ENCODE measurements at places on chromosomes 4 and X.

- no peak for DNase-seq
These were observed at the start of gene CCSER1 for GRCh38 chr4:90127223-90127705. TSS of gene CCSER1 (plus strand) at chr4:90127394.

GRCh38 chr4:57158221-57158620 lies 48.0 kb upstream of the IGFBP7 start:
- DNase-seq, result no peak

GRCh38 chr4:173237152-173237551 lies 68.5 kb downstream of the GALNT7 start:
- no peak for DNase-seq

- DNase-seq, result no peak
These were observed 346.9 kb downstream of the BCOR start for GRCh38 chrX:39750848-39751247.

DNA sequence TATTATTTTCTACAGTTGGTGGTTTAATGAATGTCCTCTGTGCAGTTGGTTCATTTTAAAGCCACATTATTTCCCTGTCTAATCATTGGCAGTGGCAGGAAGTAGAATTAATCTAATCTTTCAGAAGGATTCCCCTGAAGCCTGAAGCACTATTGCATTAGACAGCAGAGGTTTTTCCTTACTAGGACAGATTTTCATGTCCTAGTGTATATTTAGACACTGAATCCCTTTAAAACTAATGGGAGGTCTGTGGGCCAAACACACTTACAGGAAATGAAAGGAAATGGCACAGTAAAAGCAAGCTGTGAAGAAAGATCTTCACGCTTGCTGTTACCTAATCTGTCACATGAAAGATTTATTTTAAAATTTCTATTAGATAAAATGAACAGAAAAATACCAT lies 165.2 kb downstream of the SLC39A8 start:
- no peak for DNase-seq

DNA sequence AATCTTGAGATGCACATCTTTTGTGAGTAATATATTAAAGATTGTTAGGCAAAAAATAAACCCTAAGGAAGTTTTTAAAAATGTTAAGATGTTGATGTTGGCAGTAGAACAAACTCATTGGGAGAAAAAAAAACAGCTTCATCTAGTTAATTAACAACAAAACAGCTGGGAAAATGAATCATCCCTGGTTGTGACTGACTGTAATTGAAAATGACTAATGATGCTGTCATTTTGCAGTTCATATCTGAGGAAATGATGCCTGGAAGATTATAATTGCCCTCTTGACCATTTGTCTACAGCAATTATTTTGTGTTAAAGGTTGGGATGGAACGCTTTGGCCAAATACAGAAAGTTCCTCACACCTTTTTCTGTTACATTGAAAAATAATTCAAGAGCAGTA lies 760.4 kb upstream of the FTHL17 start:
- DNase-seq, result no peak

- peak; percentile 59 for DNase-seq
These were observed 27.0 kb downstream of the EIF2S3 start for GRCh38 chrX:24081661-24082154.

GRCh38 chr4:184384810-184385557 lies 89.4 kb downstream of the IRF2 start:
- DNase-seq, result no peak

DNA sequence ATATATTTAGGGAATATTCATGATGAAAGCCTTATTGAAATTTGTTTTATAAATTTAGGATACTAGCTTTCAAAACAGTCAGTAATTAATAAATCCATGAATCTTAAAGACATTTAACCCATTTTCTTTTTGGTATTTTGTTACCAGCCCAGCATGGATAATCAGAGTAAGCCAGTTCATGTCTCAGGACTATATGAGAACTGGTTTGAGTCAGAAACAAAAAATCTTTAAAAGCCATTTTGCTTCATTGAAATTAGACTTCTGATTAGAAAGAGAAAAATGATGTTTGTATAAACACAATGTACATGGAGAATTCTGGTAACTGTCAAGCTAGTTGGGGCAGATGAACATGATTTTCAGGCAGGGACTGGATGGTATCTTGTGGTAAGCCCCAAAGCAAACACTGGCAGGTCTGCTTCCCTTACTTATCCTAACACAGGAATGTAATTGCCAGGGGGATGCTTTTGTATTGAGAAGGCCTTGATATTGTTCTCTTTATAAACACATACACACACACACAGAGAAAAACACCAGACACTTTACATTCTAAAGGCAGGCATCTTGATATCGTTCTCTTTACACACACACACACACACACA lies 9.4 kb downstream of the ARHGAP10 start:
- no peak for DNase-seq

DNA sequence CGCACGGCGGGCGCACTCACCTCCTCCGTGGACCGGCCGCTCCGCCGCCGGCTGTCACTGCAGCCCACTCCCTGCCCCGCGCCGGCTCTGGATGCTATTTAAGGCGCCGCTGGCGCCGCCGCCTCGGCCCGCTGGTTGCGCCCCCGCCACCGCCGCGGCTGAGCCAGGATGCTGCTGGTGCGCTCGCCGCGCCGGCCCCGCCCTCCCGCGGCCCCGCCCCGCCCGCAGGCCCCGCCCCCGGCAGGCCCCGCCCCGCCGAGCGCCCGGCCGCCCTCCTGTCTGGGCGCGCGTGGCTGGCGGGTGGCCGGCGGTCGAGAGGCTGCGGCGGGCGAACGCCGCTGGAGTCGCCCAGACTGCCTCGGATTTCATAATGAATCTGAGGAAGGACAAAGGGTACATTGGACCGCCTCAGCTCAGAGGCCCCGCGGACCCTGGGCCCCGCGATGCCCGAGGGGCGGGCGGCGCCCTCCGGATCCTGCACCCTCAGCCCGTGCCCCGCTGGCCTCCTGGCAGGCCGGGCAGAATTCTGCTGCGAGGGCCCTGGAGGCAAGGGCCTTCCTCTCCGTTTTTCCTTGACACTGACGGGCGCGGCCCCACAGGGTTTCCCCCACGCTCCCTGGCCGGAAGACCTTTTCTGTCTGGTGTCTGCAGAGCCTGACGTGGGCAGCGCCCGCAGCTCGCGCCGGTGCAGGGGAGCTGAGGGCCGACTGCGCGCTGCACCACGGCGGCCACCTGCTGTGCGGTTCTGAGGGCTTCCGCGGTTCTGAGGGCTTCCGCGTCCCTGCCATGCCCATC lies at the start of gene ACSL1:
Gene ACSL1 (minus strand): TSS at position 73 of the 795 bp plus-strand sequence. CDS start 22,454 bp downstream, outside the sequence.
- peak; percentile 29 for DNase-seq

DNA sequence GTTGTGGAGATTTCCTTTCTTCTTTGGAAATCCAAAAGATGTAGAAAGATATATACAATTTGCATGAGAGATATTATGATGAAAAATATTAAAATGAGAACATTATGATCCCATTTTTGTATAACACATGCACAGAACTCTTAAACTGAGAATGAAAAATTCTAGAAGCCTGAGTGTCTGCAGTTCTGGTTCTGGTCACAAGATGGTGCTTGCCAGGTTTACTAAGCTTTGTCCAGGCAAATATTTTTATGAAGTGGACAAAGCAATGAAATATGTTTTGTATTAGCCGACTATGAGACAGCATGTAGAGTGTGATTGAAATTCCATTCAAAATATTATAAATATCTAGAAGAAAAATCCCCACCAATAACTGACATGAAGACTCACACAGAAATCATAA lies 2.2 kb downstream of the PWWP3B start:
- no peak for DNase-seq

GRCh38 chr4:125663896-125664767 lies 349.4 kb downstream of the FAT4 start:
- no peak for DNase-seq

DNA sequence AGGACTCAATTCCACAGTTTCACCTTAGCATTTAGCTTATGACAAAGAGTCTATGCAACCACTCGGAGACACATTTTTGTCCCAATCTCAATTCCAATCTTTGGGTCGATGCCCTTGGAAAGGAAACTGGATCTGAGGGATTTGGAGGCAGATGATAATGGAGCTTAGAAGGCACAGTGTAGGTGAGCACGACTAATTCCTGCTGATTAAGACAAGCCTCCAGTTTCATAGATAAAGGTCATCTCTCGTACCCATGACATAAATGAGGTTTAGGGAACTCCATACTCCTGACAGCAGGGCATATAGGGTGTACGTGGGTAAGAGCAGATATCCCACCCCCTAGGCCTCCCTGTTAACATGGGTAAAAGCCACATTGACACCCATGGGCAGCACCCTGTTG lies 24.4 kb upstream of the ZNF718 start:
- DNase-seq, result no peak

GRCh38 chr4:35836596-35836995 lies 407.7 kb downstream of the ARAP2 start:
- no peak for DNase-seq

DNA sequence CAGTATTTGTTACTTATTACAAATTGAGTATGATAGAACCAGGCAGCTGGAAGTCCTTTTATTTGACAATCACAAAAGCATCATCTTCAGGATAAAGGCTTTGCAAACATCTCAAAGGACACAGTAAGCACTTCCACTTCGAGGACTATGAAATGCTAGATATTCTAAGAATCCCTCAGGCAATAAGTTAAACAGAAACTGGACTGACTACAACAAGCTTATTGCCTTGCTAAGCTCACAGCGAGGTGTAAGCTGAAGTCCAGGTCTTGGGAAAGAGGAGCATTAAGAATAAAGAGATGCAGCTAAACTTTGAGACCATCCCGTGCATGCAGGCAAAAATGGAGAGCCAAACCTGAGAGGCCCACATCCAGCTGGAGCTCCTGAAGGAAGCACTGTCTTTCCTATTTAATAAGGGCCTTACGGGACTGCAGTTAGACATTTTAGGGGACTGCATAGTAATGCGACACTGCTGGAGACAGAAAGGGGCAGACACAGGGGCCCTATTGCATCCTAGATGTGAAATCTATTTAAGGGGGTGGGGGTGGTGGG lies 38.7 kb downstream of the DCHS2 start:
- DNase-seq, result no peak

DNA sequence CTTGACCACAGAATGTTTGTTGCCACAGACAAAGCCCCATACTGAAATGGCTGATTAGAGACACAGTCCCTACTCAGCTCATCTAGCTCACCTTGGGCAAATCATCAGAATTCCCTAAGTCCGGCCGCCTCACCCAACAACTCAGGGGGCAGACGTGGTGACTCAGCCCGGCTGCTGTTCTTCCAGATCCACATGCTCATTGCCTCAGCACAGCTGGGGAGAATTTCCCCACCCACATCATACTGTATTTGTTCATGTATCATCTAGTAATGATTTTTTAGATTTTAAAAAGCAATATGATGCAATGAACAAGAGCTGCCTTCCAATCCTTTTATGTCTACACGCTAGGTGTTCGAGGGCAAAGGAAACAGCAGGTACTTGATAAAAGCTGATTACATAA lies 333.8 kb upstream of the TENM3 start:
- DNase-seq, result no peak

GRCh38 chr4:176188654-176189053 lies 6.7 kb downstream of the SPATA4 start:
- no peak for DNase-seq

DNA sequence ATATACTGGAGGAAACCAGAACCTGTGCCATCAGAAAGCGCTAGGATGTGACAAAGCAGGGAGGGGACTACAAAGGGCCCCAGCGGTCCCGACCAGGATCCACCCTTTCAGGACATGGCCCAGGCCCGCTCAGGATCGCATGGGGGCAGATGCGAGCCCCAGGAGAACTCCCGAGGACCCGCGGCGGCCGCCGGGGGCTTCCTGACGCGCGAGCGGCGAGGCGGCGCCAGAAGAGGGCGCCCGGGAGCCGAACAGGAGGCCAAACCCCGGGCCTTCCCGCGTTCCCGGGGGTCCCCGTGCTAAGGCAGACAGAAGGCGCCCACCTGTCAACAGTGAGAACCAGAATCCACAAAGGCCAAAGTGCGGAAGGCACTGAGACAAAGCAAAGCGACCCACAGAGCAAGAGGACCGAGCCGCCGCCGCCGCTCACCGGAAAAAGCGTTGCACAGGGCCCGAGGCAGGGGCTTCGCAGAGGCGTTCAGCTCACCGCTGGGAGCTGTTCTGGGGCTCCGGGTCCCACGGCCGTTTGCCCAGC lies 7.3 kb upstream of the OPN1LW start:
- peak; percentile 41 for DNase-seq

DNA sequence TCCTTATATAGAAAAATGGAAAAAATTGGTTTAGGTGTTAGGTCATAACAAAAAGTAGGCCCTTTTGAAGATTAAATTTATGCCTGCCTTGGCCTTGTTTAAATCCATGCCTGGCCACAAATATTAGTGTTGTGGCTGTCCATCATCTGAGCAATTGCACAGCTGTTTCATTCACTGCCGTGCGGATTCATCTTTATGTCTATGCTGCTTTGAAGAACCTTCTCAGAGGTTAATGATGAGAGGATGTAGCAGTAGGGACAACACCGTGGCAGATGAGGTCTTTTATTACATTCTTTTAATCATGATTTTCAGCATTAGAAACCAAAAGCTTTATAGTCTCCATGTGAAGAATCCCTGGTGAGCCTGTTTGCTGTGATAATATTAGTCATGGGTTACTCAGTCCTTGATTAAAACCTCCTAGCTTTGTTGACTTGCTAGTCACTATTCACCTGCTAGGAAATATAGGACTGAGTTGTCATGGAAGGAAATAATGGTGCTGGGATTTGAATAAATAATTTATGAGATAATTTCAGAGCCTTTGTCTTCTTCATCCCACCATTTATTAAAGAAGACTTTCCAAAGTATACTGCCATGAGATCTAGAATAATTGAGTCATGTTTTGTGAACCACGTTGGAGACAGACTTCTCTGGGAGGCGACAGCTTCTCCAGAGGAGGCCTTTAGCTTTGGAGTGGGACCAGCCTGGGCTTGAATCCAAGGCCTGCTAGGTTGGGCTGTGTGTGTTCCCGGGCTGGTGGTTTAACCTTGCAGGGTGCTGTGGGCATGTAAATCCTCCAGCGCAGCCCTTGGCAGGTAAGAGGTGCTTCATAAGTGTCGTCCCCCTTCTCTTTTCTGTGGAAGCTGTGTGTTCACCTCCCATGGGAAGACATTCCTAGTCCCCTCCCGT lies 53.5 kb downstream of the PTTG2 start:
- no peak for DNase-seq

DNA sequence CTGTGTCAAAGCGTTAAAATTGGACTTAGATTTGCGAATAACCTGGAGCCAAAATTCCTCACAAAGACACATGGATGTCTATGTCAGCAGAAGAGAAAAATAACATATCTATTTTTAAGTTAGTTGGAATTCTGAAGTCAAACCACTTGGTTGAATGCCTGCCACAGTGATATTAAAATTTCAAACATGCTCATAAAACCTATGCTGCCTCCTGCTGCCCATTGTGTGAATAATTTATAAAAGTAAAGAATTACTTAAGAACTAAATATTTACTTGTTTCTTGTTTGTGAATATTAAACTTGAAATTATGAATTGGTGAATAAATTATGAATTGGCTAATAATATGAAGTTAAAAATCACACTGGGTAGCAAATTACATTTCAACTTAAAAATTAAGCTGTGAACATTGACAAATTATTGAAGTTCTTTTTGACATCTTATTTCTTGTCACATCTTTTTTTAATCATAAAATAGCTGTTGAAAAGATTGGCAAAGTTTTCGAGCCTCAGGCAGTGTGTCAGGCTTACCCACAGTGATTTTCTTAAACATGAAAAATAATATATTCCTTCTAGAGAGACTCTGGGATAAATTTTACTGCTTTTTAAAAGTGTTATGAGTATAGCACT lies 35.4 kb downstream of the FABP2 start:
- DNase-seq, result no peak

GRCh38 chrX:107755721-107756120 lies 19.9 kb downstream of the TSC22D3 start:
- DNase-seq, result no peak
